Cerebellar nuclear complex (tissue), 1 donor: ENCODE measurements at places on chromosomes 1 and 21.

DNA sequence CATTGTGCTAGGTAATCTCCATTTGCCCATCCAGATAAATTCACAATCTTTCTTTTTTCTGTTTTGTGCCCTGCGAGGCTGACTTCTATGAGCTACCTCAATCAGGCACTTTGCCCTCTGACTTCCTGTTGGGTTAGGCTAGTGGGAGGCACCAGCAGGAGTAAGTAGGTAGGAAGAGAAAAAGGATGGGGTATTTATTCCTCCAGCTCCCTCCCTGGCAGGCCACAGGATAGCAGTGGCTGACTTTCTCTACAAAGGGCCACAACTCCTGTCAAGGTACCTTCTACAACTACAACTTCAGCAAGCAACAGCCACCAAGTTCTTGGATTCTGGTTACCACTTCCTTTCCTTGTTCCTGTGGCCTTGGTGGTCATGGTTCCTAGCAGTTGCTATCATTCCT, 18.8 kb upstream of the GORAB start:
- no peak for DNase-seq

- no peak for DNase-seq
Observed at GRCh38 chr1:20682571-20683236, 21.5 kb upstream of the DDOST start.

DNA sequence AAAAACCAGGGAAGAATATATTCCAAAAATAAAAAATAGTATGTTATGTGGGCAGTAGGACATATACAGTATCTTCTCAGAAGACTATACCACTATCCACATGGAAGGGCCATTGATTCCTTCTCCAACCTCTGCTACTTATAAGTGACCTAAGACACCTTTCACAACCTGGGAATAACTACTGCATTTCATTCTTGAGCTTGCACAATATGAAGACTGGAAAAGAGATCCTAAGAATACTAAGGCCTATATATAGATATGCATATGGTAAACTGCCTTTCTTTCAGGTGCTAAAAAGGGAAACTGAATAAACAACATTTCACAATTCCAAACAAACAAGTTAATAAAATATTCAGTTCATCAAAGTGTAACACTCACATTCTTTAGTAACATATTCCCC, 32.0 kb upstream of the SDC3 start:
- no peak for DNase-seq

GRCh38 chr1:29650041-29650400, 413.7 kb downstream of the PTPRU start:
- no peak for DNase-seq

DNA sequence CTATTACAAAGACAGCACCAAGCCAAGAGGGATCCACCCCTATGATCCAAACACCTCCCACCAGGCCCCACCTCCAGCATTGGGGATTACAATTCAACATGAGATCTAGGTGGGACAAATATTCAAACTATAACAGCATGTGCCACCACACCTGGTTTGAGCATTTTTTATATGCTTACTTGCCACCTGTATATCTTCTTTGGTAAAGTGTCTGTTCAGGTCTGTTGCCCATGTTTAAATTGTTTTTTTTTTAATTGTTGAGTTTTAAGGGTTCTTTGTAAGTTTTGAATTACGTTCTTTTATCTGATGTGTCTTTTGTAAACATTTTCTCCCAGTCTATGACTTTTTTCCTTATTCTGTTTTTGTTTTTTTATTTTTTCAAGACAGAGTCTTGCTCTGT, 83.4 kb downstream of the LRIG2 start:
- no peak for DNase-seq

DNA sequence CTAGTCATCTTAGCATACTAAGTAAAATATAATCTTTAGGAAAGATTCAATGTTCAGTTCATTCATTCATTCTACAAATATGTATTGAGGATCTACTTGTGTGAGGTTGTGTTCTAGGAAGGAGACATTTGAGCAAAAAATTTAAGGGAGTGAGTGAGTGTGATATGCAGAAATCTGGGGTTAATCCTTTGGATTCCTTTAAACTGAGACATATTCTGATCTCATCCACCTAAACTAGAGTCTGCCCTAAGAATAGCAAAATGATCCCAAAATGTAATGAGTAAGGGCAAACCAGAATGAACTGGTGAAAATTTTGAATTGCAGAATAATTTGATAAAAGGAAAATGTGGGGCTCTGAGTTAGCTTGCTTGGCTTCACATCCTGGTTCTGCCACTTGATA, 8.6 kb downstream of the UBE2U start:
- DNase-seq, result no peak

DNA sequence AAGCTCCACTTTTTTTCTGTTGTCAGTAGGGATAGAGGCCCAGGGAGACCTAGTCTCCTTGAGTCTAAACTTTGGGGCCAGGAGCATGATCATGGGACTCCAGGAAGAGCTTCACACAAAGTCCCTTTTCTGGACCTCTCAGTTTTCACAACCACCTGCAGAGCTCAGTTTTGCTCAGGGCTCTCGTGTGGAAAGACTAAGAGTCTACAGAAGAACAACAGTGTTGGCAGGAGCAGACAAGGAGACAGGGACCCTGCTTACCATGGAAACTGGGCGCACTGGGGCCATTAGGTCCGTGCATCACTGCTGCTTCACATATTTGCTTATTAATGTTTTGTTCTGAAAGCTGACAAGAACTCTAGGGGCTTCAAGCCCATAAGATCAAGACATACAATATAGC, 63.9 kb upstream of the HSD17B7 start:
- no peak for DNase-seq

DNA sequence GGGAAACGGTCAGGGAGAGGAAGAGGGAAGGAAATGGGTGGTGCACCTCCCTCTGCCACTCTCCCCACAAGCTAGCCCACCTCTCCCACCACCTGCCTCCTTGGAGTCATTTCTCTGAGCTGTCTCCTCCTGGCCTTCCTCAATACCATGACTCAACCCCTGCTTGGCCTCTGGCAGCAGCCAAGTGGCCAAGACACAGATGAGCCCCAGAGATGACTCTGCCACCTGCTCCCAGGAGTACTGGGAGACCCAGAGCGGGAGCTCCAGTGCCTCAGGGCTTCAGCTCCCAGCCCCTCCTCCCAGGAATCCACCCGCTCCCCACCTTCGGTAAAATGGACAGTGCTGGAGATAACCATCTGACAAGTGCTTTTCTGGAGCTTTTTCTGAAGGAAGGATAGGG, 2.6 kb downstream of the S100A16 start:
- no peak for DNase-seq

GRCh38 chr1:198968866-198969265, 330.0 kb downstream of the PTPRC start:
- no peak for DNase-seq

DNA sequence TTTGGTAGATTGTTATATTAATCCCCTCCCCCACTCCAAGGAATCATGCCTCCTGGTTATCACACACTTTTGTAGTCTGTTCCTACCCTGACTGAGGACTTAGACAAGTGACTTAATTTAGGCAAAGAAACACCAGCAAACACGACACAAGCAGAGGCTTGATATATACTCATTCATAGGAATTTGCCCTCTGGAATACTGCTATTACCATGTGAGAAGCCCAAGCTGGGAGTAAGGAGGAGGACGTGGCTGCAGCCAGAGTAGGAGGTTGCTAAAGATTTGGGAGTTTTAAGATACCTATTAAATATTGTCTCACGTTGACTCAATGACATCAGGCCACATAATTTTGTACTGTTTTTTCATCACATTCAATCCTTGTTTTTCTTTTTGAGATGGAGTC, 100.2 kb downstream of the LRRC53 start:
- no peak for DNase-seq

DNA sequence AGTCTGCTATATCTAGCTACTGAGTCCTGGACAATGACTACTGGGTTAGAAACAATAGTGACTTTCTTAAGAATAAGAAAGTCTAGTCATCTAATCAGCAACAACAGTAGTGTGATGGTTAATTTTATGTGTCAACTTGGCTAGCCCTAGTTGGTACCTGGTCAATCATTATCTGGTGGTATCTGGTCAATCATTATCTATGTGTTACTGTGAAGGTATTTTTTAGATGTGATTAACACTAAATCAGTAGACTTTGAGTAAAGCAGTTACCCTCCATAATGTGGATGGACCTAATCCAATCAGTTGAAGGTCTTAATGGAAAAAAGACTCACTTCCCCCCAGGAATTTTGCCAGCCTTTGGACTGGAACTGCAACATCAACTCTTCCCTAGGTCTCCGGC, 312.6 kb downstream of the SIPA1L2 start:
- DNase-seq, result no peak

- no peak for DNase-seq
Observed at GRCh38 chr1:232213928-232214327, 416.0 kb downstream of the SIPA1L2 start.

DNA sequence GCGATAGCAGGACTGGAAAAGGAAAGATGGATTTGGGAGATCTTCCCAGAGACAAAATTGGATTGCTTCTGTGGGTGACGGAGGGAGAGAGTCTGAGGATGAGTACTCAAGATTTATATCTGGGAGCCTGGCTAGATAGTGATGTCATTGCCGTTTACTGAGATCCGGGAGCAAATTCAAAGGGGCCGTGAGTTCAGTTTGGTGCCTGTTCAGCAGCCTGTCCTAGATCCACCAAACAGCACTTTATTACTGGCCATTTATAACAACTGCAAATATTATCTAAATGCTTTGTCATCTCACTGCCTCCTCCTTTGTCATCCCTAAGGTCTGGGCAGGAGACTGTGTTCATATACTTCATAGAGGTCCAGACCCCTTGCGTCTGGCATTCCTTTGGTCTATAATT, 29.2 kb downstream of the MAPKAPK2 start:
- DNase-seq, result no peak

GRCh38 chr1:224392411-224393249, 36.0 kb downstream of the CNIH4 start:
- DNase-seq, result no peak

DNA sequence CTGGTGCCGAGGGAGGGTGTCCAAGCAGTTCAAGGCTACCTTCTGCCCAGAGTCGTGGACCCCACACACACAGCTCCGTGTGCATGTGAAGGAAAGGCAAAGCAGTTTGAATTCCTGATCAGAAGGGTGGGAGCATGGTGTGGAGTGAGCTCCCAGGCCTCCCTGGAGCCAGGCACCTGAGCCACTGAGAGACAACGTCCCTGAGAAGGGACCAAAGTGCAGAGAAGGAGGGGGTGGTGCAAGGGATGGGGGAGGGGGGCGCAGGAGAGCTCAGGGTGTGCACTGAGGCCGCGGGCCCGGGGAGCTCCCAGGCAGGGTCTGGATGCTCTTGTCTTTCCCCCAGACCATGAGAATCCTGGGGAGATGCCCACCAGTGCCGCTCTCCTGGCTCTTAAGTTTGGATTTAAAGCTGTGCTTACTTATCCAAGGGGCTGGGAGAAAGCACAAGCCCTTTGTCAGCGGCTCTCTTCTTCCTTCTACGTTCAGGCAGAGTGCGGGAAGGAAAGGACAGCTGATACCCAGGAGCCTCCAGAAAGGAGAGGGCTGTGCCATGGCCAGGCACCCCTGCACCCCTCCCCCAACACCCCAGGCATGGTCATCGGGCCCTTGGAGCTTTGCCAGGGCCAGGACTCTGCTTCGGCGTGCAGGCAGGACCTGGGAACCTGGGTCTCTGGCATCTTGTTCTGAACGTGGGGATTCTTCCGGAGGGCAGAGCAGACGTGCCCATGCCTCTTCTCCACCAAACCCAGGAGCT, 24.1 kb downstream of the ACTA1 start:
- DNase-seq, result no peak

- DNase-seq, result no peak
Observed at GRCh38 chr1:54191525-54191924, 8.3 kb downstream of the CYB5RL start.

DNA sequence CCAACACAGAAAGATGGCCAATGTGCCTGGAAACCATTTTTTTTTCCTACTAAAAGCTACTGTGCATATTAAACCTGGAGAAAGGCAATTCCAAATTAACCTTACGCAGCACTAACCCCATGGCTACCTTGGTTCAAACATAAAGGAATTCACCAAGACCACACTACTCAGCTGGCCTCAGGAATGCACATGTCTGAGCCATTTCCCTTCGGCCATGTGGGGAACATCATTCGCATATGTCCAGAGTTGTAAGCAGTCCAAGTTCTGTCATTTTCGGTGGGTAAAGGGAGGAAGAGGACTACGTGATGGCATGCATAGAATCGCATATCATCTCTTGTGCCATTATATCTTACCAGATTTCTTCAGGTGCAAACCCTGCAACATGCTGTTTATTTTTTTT, 175.4 kb downstream of the NTMT2 start:
- no peak for DNase-seq

- no peak for DNase-seq
Observed at GRCh38 chr1:18882486-18882885, 19.9 kb downstream of the ALDH4A1 start.

- no peak for DNase-seq
Observed at GRCh38 chr1:18949686-18950400, 6.6 kb downstream of the IFFO2 start.

GRCh38 chr1:226181996-226182714, 4.4 kb downstream of the ACBD3 start:
- no peak for DNase-seq

GRCh38 chr1:80825067-80825466, 975.7 kb upstream of the ADGRL2 start:
- DNase-seq, result no peak

DNA sequence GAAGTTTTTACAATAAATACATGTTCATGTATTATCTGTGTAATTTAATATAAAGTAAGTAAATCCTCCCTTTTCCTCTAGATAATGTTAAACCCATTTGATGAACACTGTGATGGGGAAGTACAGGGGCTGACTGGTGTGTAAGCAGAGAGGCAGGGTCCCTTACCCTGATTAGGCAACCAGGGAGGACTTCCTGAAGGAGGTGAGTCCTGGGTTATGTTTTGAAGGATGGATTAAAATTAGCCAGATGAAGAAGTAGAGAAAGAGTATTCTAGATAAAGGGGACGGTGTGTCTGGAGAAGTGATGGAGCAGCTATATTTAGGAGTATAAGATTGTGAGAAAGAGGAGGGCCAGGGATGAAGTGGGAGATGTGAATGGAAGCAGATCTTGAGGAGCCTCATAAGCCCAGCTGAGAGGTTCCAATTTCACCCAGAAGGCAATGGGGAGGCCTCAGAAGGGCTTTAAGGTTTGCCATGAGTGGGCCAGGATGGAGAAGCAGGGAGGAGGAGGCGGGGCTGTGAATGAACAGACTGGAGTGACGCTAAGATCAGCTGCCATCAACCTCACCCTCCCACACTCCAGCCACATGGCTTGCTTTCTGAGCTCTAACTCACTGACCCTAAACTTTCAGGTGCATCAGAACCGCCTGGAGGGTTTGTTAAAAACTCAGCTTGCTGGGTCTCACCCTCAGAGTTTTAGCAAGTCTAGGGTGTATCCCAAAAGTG, 30.9 kb upstream of the ID3 start:
- no peak for DNase-seq

DNA sequence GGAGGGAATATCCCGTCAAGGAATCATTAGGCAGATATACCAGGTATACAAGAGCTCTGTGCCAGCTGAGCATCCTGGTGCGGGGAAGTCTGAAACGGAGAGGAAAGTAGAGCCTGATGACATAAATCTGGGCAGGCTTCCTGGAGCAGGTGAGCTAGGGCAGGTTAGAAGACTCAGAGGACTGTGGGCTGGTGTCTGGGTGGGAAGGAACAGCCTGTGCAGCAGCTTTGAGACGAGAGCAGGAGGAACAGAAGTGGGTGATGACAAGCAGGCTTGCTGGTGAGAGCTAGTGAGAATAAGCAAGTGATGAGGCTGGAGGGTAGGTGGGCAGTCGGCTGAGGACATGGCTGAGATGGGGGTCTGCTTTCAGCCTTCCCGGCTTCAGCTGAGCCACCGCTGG, 6.7 kb downstream of the CELSR2 start:
- no peak for DNase-seq
